ENCODE measurements at places on chromosomes 11 and 22.
A peak's percentile ranks its signal among the peaks of the same experiment; 100 is the strongest.

DNA sequence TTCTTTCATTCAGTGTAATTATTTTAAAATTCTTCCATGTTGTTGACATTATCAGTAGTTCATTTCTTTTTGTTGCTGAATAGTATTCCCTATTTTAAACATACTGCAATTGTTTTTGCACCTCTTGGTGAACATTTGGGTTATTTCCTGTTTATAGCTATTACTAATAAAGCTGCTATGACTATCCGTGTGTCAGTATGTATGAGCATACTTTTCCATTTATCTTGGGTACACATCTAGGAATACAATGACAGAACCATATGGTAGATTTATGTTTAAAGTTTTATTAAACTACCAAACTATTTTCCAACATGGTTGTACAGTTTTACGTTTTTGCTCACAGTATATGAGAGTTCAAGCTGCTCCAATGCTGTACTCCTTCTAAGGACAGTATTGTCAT, 22.0 kb upstream of the FIBIN start:
- no peak for DNase-seq

DNA sequence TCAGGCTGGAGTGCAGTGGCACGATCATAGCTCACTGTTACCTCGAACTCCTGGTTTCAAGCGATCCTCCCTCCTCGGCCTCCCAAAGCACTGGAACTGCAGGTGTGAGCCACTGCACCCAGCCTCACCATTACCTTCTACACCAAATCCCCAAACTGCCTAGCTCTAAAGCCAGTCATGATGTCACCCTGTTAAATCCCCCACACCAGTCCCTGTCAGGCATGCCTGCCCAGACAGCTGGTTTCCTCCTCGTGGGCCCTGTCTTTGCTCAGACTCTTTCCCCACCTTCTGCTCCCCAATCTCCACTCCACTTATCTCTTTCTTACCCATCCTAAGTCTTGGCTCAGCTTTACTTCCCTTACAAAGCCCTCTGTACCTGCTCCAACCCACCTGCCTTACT, 12.5 kb upstream of the EXPH5 start:
- DNase-seq, result no peak

DNA sequence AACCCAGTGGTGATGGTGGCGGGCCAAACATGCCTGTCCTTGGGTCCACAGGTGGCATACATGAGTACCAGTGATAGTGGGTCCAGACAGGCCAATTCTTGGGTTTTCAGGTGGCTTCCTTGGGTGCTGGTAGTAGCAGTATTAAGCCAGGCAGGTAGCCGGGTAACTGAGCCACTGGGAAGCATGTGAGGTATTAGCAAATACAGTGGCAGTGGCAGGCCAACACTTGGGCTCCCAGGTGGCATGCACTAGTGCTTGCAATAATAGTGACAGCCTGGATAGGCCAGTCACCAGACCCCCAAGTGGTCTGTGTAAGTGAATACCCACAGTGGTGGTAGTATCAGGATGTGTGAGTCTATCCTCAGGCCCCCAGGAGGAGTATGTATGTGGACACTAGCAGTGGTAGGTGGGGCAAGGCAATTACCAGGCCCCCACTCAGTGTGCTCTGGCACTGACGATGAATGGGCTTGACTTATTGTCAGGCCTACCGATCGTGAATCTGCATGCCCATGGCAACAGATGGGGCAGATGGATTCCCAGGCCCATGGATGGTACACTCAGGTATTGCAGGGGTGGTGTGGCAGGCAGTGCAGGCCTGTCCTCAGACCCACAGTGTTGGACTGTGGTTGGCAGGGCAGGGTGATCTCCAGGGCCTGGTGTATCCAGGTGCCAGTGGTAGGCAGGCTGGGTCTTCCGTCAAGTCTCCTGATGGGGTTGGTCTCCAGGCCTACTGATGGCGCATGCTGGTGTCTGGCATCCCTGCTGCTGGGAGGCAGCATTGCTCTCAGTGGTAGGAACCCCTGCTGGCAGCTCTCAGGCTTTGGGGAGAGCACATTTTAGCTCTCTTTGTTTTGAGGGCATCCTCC, 840.7 kb downstream of the FAM181B start:
- DNase-seq, result no peak

GRCh38 chr11:9664276-9665171, 647 bp downstream of the SWAP70 start:
- peak; percentile 1 for DNase-seq

- DNase-seq, result no peak
Measured at GRCh38 chr11:43989162-43989981, 46.9 kb downstream of the C11orf96 start.

- DNase-seq, result no peak
Measured at GRCh38 chr11:122007601-122008071, 108.4 kb downstream of the BLID start.

DNA sequence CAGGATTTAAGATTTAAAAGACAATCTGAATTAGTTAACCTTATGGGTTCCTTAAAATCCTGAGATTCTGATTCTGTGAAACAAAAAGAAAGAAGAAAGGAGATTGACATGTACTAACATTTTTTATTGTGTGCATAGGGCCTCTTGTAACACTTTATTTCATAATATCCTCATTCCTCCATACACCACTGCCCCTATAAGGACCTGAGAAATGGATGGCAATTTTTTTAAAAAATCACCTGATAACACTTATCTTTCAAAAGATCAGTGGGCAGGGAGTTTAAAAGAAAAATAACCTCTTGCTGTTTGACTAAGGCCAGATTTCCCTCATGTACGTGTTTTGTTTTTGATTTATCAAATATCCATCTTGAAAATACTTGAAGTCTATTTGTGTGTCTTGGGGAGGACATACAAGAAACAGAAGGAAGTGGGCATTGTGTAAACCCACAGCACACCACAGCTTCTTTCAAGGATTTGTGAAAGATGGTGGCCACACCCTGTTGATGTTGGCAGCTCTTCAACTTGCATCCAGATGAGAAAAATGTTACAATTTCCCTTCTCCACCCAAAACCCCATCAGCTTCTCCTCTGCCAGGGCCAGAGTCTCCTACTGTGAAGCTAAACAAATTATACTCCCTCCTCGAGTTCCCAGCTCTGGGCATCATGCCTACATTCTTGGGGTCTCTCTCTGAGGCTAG, 35.0 kb upstream of the MPEG1 start:
- no peak for DNase-seq

GRCh38 chr11:130726234-130727037, 189.8 kb downstream of the SNX19 start:
- DNase-seq, result no peak

- no peak for DNase-seq
Measured at GRCh38 chr11:74870485-74870884, 78.4 kb downstream of the XRRA1 start.

DNA sequence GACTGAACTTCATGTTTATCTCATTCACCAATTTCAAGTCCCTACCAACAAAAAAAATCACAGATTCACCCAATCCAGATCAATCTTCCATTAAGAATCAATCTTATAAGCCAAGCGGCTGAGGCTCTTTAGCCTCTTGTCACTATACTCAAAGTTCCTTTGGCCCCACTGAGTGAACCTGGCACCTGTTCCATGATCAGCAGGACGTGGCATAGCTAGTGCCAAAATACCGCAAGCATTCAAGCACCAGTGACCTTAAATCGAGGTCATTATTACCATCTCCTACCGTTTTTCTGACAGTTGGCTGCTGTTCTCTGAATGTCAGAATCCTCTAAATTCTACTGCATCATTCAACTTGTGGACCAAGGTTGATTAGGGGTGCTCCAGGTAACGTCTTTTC, 141.2 kb downstream of the CADM1 start:
- no peak for DNase-seq

- no peak for DNase-seq
Measured at GRCh38 chr11:124514131-124514530, 29.3 kb downstream of the OR8B12 start.

DNA sequence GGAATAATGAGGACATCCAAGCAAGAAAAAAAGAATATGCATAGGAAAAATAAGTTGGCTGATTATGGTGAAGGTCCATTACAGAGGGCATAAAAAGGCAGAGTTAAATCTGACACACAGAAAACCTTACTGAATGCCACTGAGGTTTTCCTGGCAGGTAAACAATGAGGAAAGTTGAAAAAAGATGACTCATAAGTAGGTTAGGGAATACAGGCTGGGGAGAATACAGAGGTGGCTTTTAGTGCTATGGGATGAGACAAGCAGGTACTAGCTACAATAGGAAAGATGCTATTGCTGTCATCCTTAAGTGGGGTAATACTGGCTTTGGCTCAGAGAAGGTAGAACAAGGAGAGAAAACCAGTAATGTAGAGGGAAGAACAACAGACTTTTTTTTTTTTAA, 44.7 kb downstream of the CSTF3 start:
- DNase-seq, result no peak

DNA sequence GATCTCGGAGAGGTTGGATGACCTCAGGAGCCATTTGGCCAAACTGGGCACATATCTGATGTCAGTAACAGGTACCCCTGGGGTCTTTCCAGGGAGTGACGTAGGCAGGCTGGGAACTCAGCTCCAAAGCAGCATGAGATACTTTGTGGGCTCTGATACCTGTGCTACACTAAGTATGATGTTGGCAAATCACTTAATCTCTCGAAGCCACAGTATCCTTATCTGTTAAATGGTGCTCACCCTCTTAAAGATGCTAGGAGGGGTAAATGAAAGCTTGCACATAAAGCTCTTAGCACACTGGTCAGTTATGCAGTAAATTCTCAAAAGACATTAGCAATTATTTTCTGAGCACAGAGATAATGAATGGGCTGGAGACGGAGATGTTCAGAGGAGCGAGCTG, 17.1 kb upstream of the DGKZ start:
- DNase-seq, result no peak

GRCh38 chr11:83697518-83697917, 411.4 kb upstream of the CCDC90B start:
- DNase-seq, result no peak

DNA sequence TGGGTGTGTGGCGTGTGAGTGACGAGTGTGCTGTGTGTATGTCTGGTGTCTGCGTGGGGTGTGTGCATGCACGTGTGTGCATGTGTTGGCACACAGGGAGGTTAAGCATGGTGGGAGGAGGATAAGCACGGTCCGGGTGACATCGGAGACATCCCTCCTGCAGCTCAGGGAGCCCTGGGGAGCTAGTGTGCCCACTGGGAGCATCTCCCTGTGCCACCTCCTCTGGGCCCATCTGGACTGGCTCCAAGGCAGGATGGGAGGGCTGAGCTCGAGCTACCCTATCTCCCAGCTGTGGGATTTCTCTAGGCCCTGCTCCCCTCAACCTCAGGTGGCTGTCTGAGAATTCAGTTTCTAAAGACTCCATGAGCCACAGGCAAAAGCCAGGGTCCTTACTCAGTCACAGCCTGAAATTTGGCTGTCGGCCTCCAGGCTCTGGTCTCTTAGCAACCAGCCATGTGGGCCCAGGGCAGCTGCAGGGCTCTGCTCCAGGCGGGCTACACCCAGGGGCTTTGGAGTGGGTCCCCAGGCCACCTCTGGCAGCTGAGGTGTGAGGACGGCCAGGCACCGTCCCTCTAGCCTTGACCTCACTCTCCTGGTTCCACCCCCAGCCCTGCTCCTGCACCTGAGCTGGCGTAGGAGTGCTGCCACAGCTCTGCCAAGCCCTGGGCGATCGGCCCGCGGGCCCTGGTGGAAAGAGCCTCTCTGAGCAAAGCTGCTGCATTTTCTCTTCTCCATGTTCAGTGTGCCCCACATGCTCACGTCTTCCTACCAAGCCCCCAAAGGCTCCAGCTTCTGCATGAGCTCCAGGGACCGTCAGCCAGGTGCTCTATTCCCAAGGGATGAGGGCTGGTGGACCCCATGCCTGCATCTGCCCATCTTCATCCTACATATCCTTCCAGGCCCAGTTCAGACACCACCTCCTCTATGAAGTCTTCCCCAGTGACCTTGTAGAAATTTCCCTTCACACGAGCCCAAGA, 39.7 kb downstream of the RTL6 start:
- DNase-seq, result no peak

DNA sequence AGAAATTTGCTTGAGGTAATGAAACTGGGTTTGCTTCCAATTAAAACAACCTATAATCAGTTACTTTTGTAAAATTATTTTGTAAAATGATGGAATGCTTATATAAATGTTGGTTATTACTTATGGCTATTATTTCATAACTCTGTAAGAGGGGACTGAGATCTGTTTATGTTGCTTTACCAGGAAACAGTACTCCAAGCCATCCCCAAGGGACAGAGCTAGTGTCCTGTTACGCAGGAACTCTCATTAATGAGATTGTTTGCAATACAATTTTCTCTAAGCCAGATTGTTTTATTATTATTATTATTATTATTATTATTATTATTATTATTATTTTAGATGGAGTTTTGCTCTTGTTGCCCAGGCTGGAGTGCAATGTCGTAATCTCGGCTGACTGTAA, 2.3 kb upstream of the NOX4 start:
- no peak for DNase-seq

DNA sequence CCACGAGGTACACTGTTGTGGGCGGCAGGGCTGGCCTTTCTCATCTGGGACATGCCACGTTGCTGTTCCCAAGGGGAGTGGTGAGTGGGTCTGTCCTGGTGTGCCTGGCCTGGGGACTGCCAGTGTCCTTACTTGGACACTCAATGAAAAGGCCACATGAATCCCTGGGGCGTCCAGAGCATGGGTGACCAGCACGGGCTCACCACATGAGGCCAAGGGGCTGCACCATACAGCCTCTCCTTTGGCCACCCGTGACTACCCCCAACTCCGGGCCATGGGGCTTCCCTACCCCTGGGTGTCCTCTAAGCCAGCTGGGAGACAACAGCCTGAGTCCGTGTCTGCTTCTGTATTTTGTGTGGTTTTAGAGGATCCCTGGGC, 20.2 kb upstream of the TXNRD2 start:
- DNase-seq, result no peak

GRCh38 chr11:25200925-25201324, 704.1 kb downstream of the LUZP2 start:
- no peak for DNase-seq

DNA sequence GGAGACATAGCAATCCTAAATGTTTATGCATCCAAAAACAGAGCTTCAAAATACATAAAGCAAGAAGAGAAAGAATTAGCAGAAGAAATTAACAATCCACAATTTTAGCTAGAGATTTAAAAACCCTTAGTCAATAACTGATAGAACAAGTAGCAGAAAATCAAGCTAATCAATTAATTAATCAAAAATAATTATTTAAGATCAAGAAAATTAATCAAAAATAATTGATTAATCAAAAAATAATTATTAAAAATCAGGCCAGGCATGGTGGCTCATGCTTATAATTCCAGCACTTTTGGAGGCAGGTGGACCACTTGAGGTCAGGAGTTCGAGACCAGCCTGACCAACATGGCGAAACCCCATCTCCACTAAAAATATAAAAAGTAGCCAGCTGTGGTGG, 29.2 kb downstream of the C11orf24 start:
- DNase-seq, result no peak

Data from stimulated activated CD8-positive, alpha-beta memory T cell treated with anti-CD3 and anti-CD28 coated beads, Interleukin-15, amount 100 ng/mL, for 24 hours (primary cell).